ENCODE measurements at places on chromosomes 11 and 22.

GRCh38 chr11:130212431-130212961 lies 52.9 kb downstream of the ST14 start:
- DNase-seq = no peak

DNA sequence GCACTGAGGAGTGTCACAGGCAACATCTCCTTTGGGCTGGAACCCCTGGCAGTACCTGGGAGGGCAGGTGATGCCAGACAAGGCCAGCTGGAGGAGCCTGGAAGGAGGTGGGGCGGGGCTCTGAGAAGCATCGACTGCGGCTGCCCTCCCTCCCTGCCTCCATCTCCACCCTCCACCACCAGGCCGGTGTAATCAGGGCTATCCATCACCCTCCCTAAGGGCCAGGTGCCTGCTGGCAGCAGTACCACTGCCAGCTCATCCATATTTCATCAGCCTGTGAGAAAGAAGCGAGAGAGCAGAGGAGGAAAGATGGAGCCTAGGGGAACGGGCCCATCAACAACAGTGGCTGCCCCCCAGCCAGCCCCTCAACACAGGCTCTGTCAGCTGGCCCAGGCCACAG lies 51.4 kb upstream of the RASD2 start:
- DNase-seq = no peak

- no peak for DNase-seq
These were observed 106.0 kb upstream of the TIMP3 start for GRCh38 chr22:32695451-32695891.

GRCh38 chr11:86034710-86035109 lies 34.2 kb downstream of the PICALM start:
- DNase-seq = no peak

- peak; percentile 36 for DNase-seq
These were observed 16.7 kb upstream of the PACSIN2 start for GRCh38 chr22:43031617-43032016.

GRCh38 chr11:132142121-132142520 lies 771.7 kb downstream of the NTM start:
- DNase-seq = no peak

GRCh38 chr22:40578171-40578570 lies 58.3 kb downstream of the MRTFA start:
- no peak for DNase-seq

DNA sequence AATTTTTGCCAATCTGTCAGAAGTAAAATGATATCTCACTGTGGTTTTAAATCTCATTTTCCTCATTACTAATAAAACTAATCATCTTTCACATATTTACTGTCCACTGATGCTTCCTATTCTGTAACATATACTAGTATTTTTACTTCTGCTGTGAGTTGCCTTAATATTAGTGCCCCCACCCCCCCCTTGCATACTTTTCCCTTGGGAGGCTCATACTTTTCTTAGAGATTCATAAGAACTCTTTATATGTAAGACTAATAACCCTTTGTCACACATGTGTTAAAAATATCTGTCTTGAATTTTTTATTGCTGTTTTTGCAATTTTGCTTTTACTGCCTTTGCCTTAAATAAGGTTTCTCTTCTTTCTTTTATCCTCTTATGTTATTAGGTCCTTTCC lies 87.2 kb downstream of the PHF21A start:
- DNase-seq = no peak

DNA sequence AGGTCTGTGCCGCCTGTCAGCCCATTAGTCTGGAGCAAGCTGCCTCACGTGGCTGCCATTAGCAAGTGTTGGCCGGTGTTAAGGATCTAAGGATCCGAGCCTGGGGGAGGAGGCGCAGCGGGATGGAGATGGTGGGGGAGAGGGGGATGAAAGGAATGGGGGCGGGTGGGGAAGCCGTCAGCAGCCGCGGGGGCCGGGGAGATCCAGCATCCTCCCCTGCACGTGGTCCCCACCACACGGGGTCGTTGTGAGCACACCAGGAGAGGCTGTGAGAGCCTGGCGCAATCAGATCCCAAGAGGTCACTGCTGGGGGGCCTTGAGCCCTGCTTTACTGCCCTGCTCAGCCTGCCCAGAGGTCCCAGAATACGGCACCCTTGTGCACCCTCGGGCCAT lies 7.3 kb downstream of the CABP7 start:
- peak; percentile 66 for DNase-seq

GRCh38 chr22:21917181-21917958 lies 35.3 kb downstream of the PPM1F start:
- DNase-seq = peak; percentile 42

- no peak for DNase-seq
These were observed 831.6 kb downstream of the KCNA4 start for GRCh38 chr11:29184939-29185890.

DNA sequence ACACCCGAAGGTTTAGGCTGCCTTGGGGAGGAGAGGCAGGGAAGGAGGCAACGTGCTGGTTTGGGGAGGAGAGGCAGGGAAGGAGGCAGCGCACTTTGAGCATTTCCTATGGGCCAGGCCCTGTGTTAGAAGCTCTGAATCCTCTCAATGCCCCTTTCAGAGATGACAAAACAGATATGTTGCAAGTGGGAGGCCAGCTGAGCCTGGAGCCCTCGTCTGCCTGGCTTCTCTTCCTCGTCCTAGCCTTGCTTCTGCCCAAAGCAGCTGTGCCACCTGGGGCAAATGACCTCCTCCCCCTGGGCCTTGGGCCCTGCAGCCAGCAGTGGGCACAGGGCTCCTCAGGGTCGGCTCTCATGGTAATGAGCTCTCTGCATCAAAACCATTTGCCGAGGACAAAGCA lies 15.3 kb upstream of the LRRC32 start:
- DNase-seq = no peak

- DNase-seq = peak; percentile 82
These were observed 759 bp upstream of the PEX16 start for GRCh38 chr11:45918331-45918941.

DNA sequence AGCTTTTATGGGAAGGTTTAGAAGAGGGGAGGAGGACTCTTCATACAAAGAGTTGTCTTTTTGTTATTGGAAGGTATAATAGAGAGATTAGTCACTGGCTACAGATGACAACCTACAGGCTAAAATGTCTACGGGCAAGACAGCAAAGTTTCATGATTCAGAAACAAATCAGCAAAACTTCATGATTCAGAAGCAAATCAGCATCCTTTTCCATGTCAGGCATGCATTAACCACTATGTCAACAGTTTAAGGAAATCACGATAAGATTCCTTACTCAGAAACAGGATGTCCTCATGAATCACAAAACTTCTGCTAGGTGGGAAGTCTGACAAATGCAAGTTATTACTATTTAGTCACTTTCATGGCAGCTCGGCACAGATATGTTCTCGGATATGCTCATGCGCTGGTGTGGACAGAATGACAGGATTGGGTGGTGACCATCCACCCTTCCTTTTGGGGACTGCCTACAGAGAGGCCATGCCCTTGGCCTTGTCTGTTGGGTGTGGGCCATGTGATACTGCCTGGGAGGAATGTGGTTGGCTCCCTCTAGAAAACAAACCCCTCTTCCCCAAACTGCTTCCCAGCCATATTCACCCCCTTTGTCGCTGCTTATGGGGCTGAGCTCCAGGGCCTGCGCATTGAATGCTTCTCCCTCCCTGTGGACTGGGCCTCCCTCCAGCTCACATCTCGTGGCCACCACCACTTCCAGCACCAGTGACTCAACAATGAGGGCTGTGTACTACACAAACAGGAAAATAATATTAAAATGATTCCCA lies 10.1 kb downstream of the C11orf91 start:
- DNase-seq = no peak

- DNase-seq = no peak
These were observed 7.5 kb upstream of the MIEF1 start for GRCh38 chr22:39494471-39495120.

GRCh38 chr22:36423461-36424404 lies 36.0 kb upstream of the MYH9 start:
- no peak for DNase-seq

- no peak for DNase-seq
These were observed 2.6 kb downstream of the EHF start for GRCh38 chr11:34623463-34623862.

Measured in SK-N-DZ (cell line).